Astrocyte of the cerebellum (primary cell): ENCODE measurements at places on chromosomes 3 and 15.

- DNase-seq: no peak
Measured at GRCh38 chr3:76965122-76965725, 74.7 kb upstream of the ROBO2 start.

GRCh38 chr3:101102678-101103296, 109.6 kb upstream of the ABI3BP start:
- no peak for DNase-seq

GRCh38 chr3:172246107-172246844, 202.0 kb downstream of the GHSR start:
- no peak for DNase-seq

DNA sequence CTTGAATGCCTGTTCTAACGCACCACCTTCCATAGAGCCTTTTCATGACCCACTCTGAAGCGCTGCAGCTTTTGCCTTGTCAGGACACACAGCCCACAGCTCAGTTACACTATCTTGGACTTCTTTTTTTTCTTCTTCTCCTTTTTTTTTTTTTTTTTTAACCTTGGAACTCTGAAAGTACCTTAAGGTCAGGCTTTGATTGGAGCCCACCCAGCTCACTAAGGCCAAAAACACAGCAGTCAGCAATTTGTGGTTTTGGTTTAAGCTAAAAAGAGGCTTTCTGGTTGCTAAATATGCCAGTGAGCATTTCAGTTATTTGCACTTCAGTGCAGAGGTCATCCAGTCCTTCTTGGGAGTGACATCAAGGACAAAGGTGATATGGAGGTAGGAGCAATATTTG, 1.7 kb downstream of the SLC25A20 start:
- peak; percentile 18 for DNase-seq

GRCh38 chr3:20769430-20769829, 583.4 kb upstream of the SGO1 start:
- DNase-seq: no peak

- no peak for DNase-seq
Measured at GRCh38 chr15:68278345-68278594, 725 bp downstream of the FEM1B start.

- DNase-seq: no peak
Measured at GRCh38 chr3:52524258-52524751, 9.4 kb downstream of the NT5DC2 start.

- DNase-seq: no peak
Measured at GRCh38 chr15:39904115-39904514, 16.0 kb downstream of the GPR176 start.

DNA sequence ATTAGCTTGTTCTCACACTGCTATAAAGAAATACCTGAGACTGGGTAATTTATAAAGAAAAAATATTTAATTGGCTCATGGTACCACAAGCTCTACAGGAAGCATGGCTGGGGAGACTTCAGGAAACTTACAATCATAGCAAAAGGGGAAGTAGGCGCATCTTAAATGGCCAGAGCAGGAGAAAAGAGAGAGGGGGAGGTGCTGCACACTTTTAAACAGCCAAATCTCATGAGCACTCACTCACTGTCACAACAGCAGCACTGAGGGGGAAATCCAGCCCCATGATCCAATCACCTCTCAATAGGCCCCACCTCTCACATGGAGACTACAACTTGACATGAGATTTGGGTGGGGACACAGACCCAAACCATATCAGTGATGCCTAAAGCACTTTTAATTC, 82.5 kb downstream of the DCLK3 start:
- no peak for DNase-seq

- DNase-seq: no peak
Measured at GRCh38 chr3:143045639-143046038, 44.3 kb downstream of the U2SURP start.

GRCh38 chr3:13544951-13545651, 3.8 kb upstream of the FBLN2 start:
- no peak for DNase-seq

- DNase-seq: no peak
Measured at GRCh38 chr15:49898575-49899283, 220.3 kb downstream of the ATP8B4 start.

DNA sequence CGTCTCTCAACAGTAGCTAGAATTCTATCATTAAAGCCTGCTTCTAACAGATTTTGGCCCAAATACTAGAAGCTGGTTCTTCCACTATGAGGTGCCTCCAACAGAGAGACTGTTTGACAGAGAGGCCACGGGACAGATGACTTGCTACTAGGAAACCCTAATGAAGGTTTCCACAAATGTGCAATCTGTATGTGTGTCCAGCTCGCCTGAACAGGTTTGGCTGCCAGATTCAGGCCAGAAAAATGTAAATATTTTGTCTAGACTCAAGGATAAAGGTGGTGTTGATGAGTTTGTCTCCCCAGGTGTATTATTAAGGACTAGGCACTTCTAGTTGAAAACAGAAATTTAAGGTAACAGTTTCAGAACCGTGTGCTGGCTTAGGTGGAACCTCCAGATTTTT, 91.6 kb upstream of the TRIM42 start:
- no peak for DNase-seq

- DNase-seq: no peak
Measured at GRCh38 chr15:89459271-89460038, 36.9 kb downstream of the RHCG start.

DNA sequence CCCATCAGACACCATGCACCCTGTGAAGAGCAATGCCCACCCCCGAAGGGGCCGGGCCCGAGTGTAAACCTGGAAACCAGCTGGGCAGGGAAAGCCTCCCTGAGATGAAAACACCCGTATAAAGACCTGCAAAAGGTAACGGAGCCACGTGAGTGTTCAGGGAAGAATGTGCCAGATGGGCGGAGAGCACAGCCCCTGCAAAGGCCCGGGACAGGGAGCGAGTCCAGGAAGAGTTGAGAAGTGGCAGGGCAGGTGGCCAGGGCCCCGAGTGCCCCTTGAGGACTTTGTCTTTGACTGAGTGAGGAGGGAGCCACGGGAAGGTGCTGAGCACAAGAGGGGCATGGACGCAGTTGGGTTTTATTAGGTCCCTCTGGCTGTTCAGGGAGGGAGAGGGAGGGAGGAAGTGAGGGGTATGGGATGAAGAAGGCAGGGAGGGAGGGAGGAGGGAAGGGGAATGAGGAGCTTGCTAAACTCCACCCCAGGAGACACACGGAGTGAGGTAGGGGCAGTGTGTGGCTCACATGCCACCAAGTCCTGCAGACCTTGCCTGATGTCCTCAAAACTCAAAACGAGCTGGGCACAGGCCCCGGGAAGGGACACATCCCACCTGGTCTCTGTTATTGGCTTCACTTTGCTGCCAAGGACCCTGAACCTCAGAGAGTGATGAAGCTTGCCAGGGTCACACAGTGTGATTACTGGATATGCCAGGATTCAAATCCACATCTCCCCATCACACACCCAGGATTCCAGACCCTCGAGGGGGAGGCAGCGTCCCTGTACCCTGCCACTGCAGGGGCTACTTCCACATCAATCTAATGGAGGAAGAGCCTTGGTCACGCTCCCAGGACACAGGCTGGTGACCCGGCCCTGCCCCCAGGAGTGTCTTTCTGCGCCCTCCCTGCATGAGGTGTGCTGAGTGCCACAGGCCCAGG, 49.1 kb upstream of the IQSEC1 start:
- no peak for DNase-seq

DNA sequence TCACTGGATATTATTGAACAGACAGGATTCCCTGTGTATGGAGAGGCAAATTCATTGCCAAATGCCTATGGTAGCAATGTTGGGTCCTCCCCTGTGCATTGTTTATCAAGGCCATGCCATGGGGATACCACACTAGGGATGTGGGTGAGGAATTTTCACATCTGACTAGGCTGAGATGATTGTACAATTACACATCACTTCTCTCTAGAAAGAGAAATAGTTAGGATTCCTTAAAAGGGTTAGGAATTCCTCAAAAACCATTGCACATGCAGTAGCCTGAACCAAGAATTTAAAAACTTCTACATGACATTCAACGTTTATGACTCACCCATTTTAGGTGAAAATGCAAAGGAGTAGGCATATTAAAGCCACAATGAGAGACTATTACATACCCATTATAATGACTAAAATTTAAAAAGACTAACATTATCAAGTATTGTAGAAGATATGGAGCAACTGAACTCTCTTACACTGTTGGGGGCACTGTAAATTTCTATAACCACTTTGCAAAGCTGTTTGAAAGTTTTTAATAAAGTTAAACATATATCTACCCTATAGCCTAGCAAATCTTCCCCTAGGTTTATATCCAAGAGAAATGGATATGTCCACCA, 175.9 kb downstream of the THRB start:
- no peak for DNase-seq

GRCh38 chr3:63724987-63725386, 72.5 kb downstream of the SNTN start:
- DNase-seq: peak; percentile 75

GRCh38 chr15:91156175-91156726, 56.2 kb downstream of the SV2B start:
- no peak for DNase-seq

DNA sequence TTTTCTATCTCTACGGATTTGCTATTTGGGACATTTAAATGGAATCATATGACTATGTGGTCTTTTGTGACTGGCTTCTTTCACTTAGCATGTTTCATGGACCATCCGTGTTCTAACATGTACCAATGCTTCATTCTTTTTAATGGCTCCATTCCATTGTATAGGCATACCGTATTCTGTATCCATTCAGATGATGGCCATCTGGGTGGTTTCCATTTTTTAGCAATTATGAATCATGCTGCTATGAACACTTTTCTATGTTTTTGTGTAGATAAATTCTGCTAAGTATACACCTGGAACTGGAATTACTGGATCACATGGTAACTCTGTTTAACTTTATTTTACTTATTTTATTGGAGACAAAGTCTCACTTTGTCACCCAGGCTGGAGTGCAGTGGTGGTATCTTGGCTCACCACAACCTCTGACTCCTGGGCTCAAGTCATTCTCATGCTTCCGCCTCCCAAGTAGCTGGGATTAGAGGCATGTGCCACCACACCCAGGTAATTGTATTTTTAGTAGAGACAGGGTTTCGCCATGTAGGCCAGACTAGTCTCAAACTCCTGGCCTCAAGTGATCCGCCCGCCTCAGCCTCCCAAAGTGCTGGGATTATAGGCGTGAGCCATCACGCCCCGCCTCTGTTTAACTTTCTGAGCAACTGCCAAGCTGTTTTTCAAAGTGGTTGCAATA, 13.4 kb downstream of the UBP1 start:
- no peak for DNase-seq

DNA sequence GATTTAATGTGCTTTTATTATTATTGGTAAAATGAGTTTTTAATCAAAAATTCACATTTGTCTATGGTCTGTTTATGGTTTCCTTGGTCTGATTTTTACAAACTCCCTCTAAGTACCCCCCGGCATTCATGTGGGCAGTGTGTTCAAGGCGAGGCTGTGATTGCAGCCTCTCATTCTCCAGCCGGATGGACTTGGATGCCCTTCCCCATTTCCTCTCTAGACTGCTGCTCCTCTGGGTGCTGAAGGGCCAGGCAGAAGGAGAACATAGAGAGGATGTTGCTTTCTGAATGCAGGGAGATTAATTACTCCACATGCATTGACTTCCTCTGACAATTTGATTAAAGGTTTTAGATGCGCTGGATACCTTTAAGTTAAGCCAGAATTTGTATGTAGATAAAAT, 3.9 kb upstream of the TMC3 start:
- no peak for DNase-seq

- DNase-seq: no peak
Measured at GRCh38 chr3:56185827-56186226, 282.4 kb downstream of the ERC2 start.

- DNase-seq: no peak
Measured at GRCh38 chr3:10344147-10344943, 23.4 kb upstream of the SEC13 start.

- peak; percentile 99 for DNase-seq
Measured at GRCh38 chr15:100721758-100722550, 119.6 kb downstream of the ASB7 start.

DNA sequence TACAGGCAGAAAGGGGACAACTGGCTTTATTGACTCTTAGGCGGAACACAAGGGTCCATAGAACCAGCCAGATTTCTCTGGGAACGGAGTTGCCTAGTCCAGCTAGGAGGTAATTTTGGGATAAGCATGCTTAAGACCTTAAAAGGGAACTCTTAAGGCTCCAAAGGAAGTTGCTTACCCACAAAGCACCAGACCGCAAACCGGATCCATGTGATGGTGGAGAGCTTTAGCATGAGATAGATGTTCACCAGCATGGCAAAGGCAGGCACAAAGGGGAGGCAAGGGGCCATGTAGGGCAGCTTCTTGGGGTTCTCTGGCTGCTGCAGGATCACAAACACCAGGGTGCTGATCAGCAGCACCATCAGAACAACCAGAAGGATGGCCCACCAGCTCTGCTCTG, 61.4 kb downstream of the CLDN11 start:
- DNase-seq: no peak

GRCh38 chr15:44427756-44428724, 611 bp downstream of the CTDSPL2 start:
- peak; percentile 18 for DNase-seq

DNA sequence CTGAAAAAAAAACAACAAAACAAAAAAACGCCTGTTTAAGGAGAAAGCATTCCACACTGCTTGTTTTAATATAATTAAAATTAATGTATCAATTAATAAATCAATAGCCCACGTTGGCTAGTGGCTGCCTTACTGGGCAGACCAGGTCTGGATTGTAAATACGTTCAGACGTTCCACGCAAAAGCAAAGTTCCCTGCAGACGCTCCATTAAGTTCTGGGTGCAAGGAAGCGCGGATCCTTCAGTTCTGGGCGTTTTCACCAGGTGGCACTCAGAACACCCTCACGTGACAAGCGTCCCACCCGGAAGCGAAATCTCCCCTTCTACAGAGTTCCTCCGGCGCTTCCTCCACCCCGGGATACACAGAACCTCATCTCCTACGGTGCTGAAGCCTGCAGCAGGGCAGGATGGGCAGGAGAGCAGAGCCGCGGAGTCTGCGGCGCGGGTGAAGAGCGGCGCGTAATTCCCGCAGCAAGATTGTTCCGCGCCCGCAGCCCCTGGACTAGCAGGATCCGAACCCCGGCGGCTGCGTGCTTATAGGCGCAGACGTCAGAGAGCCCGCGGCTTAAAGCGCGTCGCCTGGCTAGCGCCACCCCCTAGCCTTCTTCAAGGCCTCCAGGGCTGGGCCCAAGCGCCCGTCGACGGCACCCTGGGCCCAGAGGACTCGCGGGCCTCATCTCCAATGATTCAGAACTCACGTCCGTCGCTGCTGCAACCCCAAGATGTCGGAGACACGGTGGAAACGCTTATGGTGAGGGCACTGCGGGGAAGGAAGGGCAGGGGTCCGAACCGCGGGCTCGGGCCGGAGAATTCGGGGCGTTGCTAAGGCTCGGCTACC, at the start of gene SLC25A38:
Gene SLC25A38, plus strand, starts transcription at position 326 of the 836 bp plus-strand sequence. Its CDS starts 355 bp downstream, at position 681.
- DNase-seq: peak; percentile 59

- no peak for DNase-seq
Measured at GRCh38 chr15:50246631-50247030, 18.9 kb downstream of the HDC start.
